Liver (tissue), 10 donors: ENCODE measurements at places on chromosomes 6 and 20.

GRCh38 chr6:70404658-70405057, 8.7 kb upstream of the FAM135A start:
- no peak for DNase-seq

- no peak for DNase-seq
These were observed 38.8 kb downstream of the C6orf52 start for GRCh38 chr6:10655508-10656055.

- no peak for DNase-seq
These were observed 12.0 kb upstream of the TRMT11 start for GRCh38 chr6:125974214-125974866.

DNA sequence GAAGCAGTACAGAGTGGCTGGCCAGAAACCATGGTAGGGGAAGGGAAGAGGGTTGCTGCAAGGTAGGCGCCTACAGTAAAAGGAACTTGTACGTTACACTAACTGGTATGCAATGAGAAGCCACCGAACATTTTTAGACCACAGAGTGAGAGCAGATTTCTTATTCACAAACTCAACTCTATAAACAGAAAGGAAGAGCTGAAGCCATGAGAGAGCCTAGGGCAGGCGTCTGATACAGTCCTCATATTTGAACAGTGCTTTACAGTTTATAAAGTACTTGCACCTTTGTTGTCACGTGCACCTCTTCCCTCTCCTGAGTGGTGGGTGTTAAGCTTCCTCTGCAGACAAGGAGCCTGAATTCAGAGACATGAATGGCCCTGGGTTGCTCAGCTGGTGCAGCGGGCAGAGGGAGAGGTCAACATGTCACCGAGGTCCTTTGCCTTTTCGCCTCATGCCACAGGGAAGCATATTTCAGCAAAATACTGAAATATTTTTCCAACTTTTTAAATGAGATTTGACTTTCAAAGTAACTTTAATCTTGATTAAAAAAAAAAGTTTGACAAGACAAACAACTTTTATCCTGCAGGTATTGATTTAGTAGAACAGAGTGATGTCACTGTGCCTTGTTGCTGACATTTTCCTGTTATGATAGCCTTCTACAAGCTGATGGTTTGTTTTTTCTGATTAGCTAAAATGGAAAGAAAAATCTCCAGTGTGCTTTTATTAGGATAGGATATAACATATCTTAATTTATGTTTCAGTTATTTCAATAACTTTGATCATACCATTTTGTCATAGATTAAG, 23.8 kb downstream of the UST start:
- DNase-seq = no peak

GRCh38 chr6:142846459-142846831, 98.5 kb downstream of the HIVEP2 start:
- no peak for DNase-seq

DNA sequence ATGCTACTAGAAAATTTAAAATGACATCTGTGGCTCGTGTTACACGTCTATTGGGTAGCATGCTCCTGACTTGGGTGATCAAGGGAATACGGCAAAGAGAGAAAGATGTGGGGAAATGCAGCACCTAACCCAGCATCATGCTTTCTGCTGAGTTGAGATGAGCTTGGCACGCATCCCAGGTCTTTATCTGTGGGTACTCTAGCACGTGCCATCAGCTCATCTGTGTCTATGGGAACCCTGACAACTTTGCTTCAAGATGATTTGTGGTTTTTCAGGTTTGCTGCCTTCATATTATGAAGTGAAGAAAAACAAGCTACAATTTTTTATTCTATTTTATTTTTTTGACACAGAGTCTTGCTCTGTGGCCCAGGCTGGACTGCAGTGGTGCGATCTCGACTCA, 21.0 kb downstream of the RNASET2 start:
- no peak for DNase-seq

DNA sequence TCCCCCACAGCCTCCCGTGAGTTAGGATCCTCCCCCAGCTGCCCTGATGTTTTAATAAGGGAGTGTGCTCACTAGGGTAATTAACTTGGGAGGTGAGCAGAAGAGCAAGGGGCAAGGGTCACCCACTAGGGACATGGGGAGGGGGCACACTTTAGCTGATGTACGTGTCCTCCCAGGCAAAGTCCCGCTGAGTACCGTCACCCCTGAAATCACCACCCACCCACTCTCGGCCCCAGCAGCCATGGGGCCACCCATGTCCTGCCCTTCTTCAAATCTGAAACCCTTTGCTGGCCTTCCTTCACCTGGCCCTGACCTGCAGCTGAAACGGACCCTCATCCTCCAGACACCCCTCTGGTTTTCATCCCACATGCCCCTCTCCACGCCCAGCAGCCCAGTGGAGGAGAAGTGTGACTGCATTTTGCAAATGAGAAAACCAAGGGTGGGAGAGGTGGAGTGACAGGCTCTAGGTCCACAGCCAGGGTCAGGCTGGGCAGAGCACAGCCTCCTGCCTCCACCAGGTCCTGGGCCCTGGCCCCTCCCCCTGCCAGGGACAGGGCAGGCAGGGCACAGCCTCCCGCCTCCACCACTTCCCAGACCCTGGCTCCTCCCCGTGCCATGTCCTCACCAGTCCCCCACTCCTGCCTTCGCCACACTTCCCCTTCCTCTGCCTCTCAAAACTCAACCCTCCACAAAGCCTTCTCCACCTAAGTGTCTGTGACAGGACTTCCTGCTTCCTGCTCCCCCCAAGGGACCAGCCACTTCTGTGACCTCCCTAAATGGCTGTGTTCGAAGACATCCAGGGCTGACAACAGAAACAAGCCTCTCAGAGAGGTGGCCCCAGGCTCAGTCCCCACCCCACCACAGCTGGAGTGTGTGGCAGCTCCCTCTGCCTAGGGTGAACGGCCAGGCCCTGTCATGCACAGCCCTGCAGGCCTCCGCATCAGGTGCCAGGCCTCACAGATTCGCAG, 15.1 kb downstream of the ACSS1 start:
- DNase-seq = no peak

GRCh38 chr20:21102603-21103311, 3.4 kb downstream of the LINC00237 start:
- no peak for DNase-seq

- no peak for DNase-seq
These were observed 99.1 kb downstream of the ADGB start for GRCh38 chr6:146697921-146698320.

- no peak for DNase-seq
These were observed 236.4 kb upstream of the PRDM1 start for GRCh38 chr6:105849746-105850145.

DNA sequence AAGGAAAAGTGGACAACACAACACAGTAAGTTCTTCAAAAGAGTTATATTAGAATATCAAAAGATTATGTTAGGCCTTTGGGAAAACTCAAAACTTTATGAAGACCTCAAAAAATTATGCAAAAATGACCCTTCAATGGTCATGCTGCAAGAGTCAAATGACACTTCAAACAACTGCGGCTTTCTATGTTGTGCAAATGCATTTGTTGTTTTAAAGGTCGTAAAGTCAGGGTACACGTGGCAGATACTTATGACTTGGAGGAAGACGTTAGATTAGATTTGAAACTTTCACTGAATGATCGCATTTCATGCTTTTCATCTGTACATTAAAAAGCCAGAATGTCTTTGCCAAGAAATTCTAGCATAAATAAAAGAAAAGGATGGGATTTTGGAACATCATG, 31.4 kb downstream of the BCAS1 start:
- DNase-seq = no peak

- no peak for DNase-seq
These were observed 257.3 kb upstream of the SGK1 start for GRCh38 chr6:134575221-134575620.

- DNase-seq = no peak
These were observed 1846.5 kb upstream of the DEFB115 start for GRCh38 chr20:29410806-29411457.

DNA sequence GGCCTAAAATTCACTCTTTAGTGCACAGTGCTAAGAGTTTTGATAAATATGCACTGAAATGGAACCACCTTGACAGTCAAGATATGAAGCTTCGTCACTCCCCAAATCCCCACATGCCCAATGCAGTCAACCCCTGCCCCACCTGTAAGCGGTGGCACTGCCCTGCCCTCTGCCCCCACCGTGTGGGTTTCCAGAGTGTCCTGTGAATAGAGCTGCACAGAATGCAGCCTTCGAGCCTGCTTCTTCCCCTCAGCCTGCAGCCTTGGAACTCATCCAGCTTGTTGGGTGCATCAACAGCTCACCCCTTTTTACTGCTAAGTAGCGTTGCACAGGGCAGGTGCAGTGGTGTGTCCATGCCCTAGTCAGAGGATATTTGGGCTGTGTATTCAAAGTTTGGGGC, 216.3 kb downstream of the SYNDIG1 start:
- DNase-seq = no peak

DNA sequence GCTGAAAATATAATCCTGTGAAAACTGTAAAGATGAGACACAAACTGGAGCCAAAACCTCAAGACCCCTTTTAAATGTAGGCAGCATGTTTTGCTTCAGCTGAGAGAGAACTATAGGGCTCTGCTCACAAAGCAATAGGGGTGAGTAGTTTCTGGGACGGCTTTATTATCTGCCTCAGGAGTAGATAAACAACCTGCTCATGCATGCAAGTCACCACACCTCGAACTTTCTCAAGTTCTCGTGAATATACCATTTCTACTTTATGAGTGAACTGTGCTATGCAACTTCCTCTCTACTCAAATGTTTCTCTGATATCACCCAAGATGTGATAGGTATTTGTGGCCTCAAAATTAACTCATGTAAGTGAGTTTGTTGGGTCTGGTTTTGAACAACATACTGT, 7.5 kb upstream of the OOEP start:
- DNase-seq = no peak

GRCh38 chr6:150272264-150272975, 96.4 kb upstream of the IYD start:
- DNase-seq = no peak

DNA sequence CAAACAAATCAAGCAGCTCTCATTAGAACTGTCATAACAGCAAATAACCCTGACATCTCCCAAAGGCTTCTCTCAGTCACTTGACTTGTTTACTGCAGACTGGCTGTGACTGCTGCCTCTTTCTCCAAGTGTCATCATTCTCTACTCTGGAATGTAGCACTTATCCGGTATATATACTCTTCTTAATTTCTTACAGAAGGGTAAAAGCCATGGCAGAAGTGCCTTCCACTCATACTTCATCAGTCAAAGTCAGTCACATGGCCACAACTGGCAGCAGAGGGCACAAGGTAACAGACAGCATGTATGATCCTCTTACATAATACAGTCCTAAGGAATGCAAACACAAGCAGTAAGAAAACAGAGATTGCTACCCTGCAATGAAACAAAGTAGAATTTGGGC, 9.3 kb downstream of the NAPB start:
- no peak for DNase-seq

GRCh38 chr6:14696367-14696766, 549.5 kb upstream of the JARID2 start:
- no peak for DNase-seq

DNA sequence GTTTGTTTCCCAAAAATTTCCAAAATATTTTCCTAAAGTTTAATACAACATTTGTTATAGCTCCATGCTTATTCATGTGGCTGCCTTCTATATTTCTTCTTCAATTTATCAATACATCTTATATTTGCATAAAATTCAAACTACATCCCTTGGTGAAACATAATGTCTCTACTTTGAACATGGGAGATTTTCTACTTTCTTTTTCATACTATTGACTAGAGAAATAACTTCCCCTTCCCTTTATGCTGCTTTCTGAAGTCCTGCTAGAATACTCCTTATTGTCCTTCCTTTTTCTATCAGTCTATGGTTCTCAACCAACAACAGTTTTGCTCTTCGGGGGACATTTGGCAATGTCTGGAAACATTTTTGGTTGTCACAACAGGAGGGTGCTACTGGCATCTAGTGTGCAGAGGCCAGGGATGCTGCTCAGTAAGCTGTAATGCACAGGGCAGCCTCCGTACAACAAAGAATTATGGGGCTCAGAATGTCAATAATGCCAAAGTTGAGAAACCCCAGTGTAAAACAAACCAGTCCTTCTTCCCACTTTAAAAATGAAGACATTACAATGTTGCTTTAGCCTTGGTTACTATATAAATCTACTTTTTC, 29.9 kb downstream of the MKKS start:
- no peak for DNase-seq

DNA sequence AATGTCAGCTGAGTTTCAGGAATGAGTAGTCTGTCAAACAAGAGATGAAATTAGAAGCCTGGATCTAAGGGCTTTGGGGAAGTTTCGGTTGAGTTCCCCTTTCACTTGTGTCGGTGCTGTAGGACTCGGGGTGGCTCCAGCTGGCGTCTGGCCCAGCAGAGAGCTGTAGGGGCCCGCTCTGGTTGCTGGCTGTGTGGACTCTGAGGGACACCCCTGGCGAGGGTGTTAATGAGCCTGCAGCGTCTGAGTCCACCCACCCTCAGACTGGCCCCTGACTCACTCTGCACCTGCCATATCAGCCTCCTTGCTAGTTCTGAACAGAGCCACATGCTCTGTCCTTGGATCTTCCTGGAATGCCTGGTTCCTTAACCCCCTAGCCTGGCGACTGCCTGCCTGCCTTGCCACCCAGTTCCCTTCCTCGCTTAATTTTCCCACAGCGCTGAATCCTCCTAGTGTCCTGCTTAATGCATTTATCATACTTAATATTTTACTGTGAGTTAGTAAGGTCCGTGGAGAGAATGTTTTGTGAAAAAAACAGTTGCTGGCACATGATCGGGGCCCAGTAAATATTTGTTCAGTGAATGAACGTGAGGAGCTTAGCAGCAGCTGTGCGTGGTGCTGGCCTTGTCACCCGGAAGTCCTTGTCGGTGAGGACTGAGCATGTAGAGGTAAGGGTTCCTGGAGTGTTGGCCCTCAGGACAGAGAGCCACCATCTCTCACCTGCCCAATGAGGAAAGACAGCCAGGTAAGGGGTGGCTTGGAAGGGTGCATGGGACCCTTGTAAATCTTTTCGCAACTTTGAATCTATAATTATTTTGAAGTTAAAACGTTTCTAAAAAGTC, 1.6 kb downstream of the DNAJC5 start:
- DNase-seq = peak; percentile 56

GRCh38 chr6:16372029-16372776, 133.8 kb downstream of the GMPR start:
- DNase-seq = no peak

DNA sequence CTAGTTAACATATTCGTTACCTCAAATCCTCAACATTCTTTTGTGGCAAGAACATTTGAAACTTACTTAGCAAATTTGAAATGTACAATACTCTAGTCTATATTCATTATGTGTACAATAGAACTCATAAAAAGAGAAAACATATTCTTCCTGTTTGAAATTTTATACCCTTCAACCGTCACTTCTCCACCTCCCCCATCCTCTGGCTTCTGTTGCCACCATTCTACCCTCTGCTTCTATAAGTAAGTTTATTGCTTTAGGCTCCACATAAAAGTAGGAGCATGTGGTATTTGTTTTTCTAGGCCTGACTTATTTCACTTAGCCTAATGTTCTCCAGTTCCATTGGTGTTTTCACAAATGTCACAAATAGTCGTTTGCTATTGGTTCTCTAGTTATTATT, 205.3 kb downstream of the TENT5A start:
- no peak for DNase-seq

GRCh38 chr6:52724406-52725121, 38.7 kb downstream of the GSTA2 start:
- DNase-seq = peak; percentile 76
